Tibial nerve (tissue), 4 donors: ENCODE measurements at places on chromosomes 3 and 15. TPM values are rescaled to one million over a fixed set of nuclear protein-coding genes. Genes with fewer than 3 reads are reported as not detected.
A peak's percentile ranks its signal among the peaks of the same experiment; 100 is the strongest.

The SLC22A14 gene
- total RNA-seq = 1.2 TPM

The GMPS gene
- 31.5 TPM for total RNA-seq

The GOLGA8S gene
- not detected for total RNA-seq

The ACAN gene
- 0.60 TPM for total RNA-seq

The CSPG4 gene
- 132 TPM for total RNA-seq

The UBAP1L gene
- total RNA-seq = 16.7 TPM

The SEMA3G gene
- total RNA-seq = 37.7 TPM

The LEKR1 gene
- 3.7 TPM for total RNA-seq

The MINAR1 gene
- 0.21 TPM for total RNA-seq

GRCh38 chr3:15361494-15362214, 29.3 kb upstream of the SH3BP5 start:
- DNase-seq = peak; percentile 25

DNA sequence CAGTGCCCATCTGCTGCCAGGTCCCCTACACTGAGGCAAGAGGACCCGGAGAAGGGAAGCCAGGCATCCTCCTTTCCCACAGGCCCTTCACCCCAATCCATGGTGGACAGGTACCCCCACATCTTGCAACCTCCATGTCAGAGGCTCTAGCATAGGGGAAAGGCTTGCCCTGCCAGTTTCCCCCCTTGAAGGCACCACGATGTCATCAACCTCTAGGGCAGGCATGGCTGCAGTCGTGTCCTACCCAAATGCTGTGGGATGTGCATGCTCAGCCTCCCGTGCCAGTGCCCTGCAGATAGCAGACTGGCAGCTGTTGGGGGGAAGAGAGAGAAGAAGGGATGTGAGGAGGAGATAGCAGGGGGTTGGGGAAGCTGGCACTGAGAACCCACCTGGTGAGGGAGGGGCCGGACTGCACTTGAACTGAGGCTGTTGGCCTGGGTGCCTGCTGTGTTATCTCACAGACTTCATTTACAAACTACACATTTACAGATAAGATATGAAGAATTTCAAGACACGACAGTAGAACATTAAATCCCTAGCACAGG, 197.5 kb downstream of the ADAMTS9 start:
- no peak for DNase-seq

- DNase-seq = no peak
Measured at GRCh38 chr15:65248511-65249255, 37.4 kb upstream of the CILP start.

DNA sequence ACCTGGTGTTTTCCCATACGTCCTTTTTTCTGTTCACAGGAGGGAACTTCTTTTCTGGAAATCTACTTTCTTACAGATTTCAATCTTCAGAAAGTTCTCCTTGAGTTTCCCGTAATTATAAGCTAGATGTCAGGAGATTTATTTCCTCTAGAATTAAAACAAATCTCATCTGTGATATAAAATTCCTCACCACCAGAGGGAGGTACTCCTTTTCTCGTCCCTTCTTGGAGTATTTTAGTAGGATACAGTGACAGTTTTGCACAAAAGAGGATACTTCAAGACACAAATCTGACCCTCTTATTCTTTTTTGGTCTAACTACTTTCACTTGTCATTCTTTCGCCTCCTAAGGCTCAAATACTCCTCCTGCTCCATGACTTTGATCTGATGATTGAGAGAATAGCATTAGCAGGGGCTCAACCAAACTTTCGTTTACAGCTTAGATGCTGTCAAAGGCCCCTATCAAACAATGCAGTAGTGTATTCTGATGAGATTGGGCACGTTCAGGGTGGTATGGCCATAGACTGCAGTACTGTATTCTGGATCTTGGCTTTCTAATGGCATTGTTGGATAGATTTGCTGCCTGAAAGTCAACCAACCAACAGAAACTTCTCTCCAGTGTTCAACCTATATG, 38.0 kb downstream of the TMEM41A start:
- no peak for DNase-seq

- DNase-seq = peak; percentile 52
Measured at GRCh38 chr3:9153904-9154619, 95.4 kb downstream of the SRGAP3 start.

DNA sequence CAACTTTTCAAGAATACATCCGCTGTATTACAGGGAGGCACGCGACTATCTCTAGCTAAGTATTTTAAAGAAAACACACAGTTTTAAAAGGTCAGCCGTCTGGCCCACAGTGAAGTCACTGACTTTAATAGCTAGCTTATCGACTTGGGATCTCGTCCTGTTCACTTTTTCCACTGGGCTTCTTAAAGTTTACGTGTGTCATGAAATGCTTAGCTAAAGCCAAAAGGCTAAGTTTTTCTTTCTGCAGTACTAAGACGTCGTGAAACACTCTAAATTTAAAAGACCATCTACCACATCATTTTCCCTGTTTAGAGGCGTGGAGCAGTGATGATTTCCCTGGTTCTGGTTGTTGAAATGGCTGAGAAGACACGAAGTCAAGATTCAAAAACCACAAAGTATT, 27.1 kb downstream of the LRIG1 start:
- no peak for DNase-seq

- DNase-seq = no peak
Measured at GRCh38 chr15:45919806-45920205, 285.0 kb downstream of the SQOR start.

GRCh38 chr3:15612001-15612400, 10.5 kb downstream of the BTD start:
- no peak for DNase-seq
